ENCODE measurements at places on chromosomes 11 and 22.

DNA sequence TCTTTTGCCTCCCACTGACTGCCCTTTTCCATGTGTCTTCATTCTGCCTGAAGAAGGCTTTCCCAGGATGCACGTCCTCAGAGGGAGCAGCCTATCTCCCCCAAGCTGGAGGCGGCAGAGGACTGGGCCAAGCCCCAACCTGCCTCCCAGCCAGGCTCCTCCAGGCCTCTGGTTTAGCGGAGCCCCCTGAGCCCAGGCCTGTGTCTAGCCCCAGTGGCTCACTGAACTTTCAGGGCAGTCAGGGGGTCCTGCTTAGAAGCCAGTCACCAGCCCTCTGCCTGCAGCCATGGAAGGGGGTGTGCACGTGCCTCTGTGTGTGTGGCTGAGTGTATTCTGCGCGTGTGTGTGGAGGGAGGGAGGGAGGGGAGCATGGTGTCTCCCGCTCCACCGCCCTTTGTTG is 10.4 kb upstream of the GRK2 start:
- no peak overlapping the region for H3K27ac ChIP-seq
- H3K4me1 ChIP-seq: peaks cover 3% of the 10 kb centered on the region
- H3K4me3 ChIP-seq: no peak overlapping the region

GRCh38 chr11:114175706-114176105 is 116.2 kb downstream of the ZBTB16 start:
- H3K27ac ChIP-seq: no peak overlapping the region
- no peak overlapping the region for H3K4me3 ChIP-seq
- peaks cover 56% of the 10 kb centered on the region for H3K4me1 ChIP-seq
- no peaks in the 10 kb centered on the region for H3K27me3 ChIP-seq
- DNase-seq: no peak

- peaks cover 4% of the 10 kb centered on the region for H3K27me3 ChIP-seq
- H3K4me3 ChIP-seq: peak overlapping the region; percentile 8
- no peaks in the 10 kb centered on the region for H3K36me3 ChIP-seq
- no peak for DNase-seq
- H3K27ac ChIP-seq: no peak overlapping the region
- peaks cover 31% of the 10 kb centered on the region for H3K4me1 ChIP-seq
Measured at GRCh38 chr11:46246521-46246920, 30.9 kb upstream of the CREB3L1 start.

GRCh38 chr22:24582056-24582814 is 10.6 kb downstream of the LRRC75B start:
- H3K4me1 ChIP-seq: no peaks in the 10 kb centered on the region
- no peak overlapping the region for H3K4me3 ChIP-seq
- H3K27me3 ChIP-seq: no peaks in the 10 kb centered on the region
- H3K27ac ChIP-seq: no peak overlapping the region
- no peak for DNase-seq
- H3K36me3 ChIP-seq: no peaks in the 10 kb centered on the region

- H3K27me3 ChIP-seq: no peaks in the 10 kb centered on the region
- peaks cover 11% of the 10 kb centered on the region for H3K36me3 ChIP-seq
- no peak overlapping the region for H3K27ac ChIP-seq
- DNase-seq: no peak
- peaks cover 19% of the 10 kb centered on the region for H3K4me1 ChIP-seq
- no peak overlapping the region for H3K4me3 ChIP-seq
Measured at GRCh38 chr11:73519266-73519665, 78.6 kb downstream of the FAM168A start.

DNA sequence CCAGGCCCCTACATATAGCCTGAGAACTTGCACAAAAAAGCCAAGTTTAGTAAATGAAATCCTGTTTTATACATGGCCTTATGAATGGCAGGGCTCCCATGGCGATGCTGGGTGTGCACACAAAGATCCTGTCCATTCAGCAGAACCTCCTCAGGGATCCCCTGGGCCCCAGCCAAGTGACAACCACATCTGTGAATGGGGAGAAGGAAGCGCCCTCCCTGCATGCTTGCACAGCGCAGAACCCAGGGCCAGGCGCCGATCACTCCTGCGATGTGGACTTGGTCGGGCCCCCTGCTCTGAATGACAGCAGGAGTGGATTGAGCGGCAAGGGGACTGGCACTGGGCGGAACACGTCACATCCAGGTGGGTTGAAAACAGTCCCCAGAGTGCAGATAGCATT is 4.5 kb upstream of the CDC42EP2 start:
- no peaks in the 10 kb centered on the region for H3K36me3 ChIP-seq
- H3K27ac ChIP-seq: no peak overlapping the region
- DNase-seq: no peak
- H3K4me1 ChIP-seq: peaks cover 38% of the 10 kb centered on the region
- H3K4me3 ChIP-seq: peak overlapping the region; percentile 56

DNA sequence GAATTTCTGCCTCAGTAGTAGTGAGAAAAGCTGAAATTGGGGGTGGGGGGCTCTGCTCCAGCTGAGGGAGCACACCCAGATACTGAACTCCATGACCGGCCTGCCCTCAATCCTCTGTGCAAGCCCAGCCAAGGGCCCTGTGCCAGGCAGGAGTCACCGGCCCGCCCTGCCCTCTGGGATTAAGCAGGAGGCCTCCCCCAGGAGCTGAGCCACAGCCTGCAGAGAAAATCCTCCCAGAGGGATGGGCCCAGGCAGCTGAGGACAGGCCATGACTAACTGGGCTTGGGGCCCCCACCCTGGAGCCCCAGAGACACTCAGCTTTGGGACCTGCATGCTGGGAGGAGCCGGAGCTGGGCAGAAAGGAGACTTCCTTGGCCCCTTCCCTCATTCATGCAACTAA is 48.8 kb downstream of the MN1 start:
- H3K27ac ChIP-seq: no peak overlapping the region
- no peaks in the 10 kb centered on the region for H3K36me3 ChIP-seq
- peaks cover 46% of the 10 kb centered on the region for H3K4me1 ChIP-seq
- no peak for DNase-seq
- H3K27me3 ChIP-seq: no peaks in the 10 kb centered on the region
- H3K4me3 ChIP-seq: no peak overlapping the region

GRCh38 chr11:23674866-23675265 is 814.6 kb upstream of the CCDC179 start:
- no peak overlapping the region for H3K4me3 ChIP-seq
- no peaks in the 10 kb centered on the region for H3K36me3 ChIP-seq
- no peaks in the 10 kb centered on the region for H3K27me3 ChIP-seq
- no peak overlapping the region for H3K27ac ChIP-seq
- DNase-seq: no peak

- DNase-seq: no peak
- no peak overlapping the region for H3K4me3 ChIP-seq
- H3K36me3 ChIP-seq: no peaks in the 10 kb centered on the region
- no peak overlapping the region for H3K27ac ChIP-seq
- no peaks in the 10 kb centered on the region for H3K4me1 ChIP-seq
- no peaks in the 10 kb centered on the region for H3K27me3 ChIP-seq
Measured at GRCh38 chr11:2202900-2203439, 31.4 kb upstream of the TH start.

DNA sequence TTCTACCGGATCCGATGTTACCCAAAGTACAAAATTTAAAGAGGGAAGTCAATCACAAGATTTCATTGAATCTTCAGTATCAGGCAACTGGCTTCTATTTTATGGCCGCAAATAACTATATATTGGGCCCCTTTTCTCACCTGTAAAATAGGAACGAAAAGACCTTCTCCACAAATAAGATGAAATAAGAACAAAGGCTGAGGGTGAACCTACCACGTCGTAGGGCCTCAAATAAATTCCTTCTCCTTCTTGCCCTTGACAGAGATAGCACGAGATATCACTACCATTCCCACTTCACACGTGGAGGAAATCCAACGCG is 794 bp upstream of the EMSY start:
- peaks cover 36% of the 10 kb centered on the region for H3K4me1 ChIP-seq
- no peaks in the 10 kb centered on the region for H3K27me3 ChIP-seq
- peak overlapping the region; percentile 99 for H3K4me3 ChIP-seq
- peaks cover 5% of the 10 kb centered on the region for H3K36me3 ChIP-seq
- H3K27ac ChIP-seq: peak overlapping the region; percentile 99

Data from neural crest cell (in vitro differentiated cells).